ENCODE measurements at places on chromosomes 1 and 21.

DNA sequence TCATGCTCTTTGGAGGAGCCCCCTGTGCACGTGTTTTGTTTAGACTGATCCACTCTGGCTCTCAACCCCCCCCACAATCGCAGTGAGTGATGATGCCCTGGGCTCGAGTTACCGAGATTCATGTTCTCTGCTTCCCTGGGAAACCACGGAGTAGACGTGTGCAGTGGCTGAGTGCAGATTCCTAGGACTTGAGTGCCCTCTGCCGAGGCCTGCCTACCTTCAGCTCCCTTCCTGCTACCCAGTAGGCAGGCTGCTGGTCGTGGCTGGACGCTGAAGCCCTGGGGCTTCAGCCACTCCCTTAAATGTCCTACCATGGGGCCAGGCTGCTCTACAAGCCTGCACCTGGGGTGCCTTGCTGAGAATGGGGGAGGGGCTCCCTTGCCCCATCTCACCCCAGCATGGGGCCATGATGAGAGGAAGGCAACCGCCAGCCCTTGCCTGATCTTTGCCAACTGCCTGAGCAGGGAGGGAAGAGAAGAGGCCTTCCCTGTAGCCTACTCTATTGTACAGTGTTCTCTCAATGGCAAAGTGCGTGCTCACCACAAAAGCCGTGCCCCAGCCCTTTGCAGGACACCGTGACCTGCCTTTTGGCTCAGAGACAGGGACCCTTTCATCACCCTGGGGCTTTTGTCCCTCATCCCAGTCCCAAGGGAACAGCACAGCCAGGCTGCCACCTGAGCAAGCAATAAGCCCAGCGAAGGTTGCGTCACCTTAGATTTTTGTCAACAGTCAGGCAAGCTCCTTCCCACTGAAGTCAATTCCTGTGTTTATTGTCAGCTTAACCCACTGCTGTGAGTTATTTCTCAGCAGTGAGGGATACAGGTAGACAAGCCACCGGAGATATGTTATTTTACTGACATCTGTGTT lies 4.1 kb upstream of the GRIK3 start:
- DNase-seq: no peak

- no peak for DNase-seq
Measured at GRCh38 chr21:33512481-33512880, 21.0 kb upstream of the DNAJC28 start.

GRCh38 chr1:97610748-97611147 lies 310.1 kb downstream of the DPYD start:
- DNase-seq: no peak

GRCh38 chr1:158552296-158552695 lies 1.9 kb downstream of the OR6Y1 start:
- DNase-seq: no peak

- no peak for DNase-seq
Measured at GRCh38 chr1:73056826-73057225, 774.5 kb upstream of the NEGR1 start.

DNA sequence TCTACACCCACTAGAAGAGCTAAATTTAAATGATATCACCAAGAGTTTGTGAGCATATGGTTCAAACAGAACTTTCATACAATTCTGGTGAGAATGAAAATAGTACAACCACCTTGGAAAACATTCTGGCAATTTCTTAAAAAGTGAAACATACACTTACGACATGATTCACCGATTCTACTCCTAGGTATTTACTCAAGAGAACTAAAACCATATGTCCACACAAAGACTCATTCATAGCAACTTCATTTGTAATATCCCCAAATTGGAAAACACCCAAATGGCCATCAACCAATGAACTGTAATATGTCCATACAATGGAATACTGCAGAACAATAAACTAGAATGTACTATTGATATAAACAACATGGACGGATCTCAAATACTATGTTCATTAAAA lies 51.2 kb upstream of the ADAM30 start:
- peak; percentile 91 for DNase-seq

DNA sequence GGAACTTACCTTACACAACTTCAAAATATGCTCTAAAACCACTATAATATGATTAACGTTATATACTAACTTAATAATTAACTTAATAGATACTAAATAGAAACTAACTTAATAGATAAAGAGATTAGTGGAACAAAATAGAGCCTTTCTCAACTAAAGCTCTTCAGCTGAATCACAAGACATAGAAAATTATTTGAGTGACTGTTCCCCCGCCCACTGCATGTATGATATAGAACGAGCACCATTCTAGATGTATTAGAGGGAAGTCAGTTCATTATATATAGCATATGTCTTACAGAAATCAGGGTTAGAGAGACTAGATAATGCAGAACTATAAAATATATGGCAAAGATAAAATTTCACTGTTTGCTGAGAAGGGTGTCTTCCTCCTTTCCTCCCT lies 16.3 kb downstream of the LYPLAL1 start:
- no peak for DNase-seq
